ENCODE measurements at places on chromosomes 6 and 20.
A peak's percentile ranks its signal among the peaks of the same experiment; 100 is the strongest.

GRCh38 chr6:74510878-74511277, 695.0 kb downstream of the COL12A1 start:
- no peak for DNase-seq

GRCh38 chr20:55394592-55394991, 610.7 kb downstream of the CBLN4 start:
- no peak for DNase-seq

GRCh38 chr6:43679057-43679456, 8.5 kb downstream of the MRPS18A start:
- no peak for DNase-seq

DNA sequence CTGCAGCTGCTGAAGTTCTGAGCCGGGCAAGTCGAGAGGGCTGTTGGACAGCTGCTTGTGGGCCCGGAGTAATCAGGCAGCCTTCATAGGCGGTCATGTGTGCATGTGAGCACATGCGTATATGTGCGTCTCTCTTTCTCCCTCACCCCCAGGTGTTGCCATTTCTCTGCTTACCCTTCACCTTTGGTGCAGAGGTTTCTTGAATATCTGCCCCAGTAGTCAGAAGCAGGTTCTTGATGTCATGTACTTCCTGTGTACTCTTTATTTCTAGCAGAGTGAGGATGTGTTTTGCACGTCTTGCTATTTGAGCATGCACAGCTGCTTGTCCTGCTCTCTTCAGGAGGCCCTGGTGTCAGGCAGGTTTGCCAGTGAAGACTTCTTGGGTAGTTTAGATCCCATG, 21.2 kb upstream of the MAPK13 start:
- no peak for DNase-seq

DNA sequence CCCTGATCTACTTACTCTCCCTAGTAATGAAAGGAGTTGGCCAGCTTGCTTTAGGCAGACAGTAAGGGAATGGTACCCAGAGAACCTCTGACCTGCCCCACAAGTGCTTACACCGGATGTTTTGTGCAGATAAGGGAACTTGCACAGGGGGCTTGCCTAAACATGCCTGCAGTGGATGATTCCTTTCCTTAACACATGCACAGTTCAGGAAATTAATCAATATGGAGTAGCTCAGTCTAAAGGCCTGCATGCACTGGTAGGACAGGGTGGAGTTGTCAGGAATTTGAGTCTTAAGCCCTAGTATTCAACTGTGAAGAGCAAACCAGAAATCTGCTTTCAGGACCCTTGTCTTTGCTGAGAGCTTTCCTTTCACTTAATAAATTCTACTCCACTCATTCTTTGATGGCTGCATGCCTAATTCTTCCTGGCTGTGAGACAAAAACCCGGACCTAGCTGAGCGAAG, 3.9 kb upstream of the TRIM38 start:
- DNase-seq: no peak

DNA sequence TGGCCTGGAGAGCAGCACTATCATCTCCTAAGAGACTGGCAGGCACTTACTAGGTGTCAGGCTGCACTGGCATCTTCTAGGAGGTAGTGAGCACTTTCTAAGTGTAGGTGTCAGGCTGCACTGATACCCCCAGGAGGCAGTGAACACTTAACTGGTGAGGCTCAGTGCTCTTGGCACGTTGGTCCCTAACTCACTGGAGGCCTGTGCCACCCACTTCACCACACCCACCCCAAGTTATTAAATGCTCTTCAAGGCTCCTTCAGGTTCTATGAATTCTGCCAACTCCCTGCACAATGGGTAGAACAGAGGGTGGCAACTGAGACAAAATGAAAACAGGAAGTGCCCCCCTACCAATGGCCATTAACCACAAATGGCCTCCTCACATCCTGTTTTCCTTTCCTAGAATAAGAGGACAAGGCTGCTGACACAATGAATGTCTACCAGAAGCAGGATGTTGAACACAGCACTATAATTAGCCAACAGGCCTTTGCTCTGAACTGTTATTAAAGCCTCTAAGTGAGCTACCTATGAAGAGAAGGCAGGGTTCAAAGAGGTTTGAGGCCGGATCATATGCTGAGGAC, 29.4 kb downstream of the NCOA5 start:
- DNase-seq: peak; percentile 69

GRCh38 chr6:8556370-8557013, 121.1 kb upstream of the SLC35B3 start:
- peak; percentile 19 for DNase-seq

DNA sequence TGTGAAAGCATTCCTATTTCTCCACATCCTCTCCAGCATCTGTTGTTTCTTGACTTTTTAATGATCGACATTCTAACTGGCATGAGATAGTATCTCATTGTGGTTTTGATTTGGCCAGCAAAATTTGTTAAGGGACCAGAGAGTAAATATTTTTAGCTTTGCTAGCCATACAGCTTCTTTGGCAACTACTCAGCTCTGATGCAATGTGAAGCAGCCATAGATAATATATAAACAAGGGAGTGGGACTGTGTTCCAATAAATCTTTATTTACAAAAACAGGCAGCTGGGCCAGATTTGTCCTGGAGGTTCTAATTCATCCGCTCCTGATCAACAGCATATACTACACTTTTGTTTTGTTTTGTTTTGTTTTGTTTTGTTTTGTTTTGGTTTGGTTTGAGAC, 202.9 kb downstream of the ZNF217 start:
- no peak for DNase-seq
